Esophagus mucosa (tissue), 1 donor: ENCODE measurements at places on chromosomes 1 and 21. TPM values are rescaled to one million over a fixed set of nuclear protein-coding genes. Genes with fewer than 3 reads are reported as not detected.

DNA sequence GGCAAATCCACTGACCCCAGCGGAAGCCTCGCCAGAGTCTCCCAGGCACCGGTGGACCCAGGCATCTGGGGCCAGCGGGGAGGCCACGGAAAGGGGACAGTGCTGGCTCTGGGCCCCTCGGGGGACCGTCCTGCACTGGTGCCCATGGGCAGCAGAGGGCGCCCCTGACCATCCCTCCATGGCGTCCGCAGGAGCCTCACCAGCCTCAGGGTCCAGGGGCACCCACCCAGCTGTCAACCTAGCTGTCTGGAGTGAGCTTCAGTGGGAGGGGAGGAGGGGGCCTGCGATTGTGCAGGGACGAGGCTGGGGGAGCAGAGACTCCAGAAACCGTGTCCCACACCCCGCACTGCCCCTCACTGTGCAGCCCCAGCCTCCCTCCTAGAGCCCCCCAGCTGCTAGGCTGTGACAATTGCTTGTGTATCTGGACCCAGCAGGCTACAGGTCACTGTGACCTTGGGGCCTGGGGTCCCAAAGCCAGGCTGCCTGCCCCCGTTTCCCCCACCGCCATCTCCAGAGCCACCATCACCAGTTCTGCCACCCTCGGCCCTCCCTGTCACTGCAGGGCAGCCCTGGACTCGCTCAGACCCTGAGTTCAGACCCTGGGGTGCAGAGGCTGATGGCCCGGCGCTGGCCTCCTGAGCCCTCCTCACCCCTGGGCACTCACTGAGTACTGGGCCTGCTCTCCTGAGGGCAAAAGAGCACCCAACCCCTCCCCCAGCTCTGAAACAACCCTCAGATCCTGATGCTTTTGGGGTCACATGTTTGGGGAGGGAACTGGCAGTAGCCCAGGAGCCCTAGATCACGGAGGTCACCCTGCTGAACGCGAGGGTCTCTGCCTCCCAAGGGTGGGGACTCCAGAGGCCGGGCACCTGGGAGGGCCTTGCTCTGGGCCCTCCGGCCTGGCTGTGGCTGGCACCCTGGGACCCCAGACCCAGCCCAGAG lies 10.6 kb upstream of the COL6A1 start:
- ATAC-seq = peak; percentile 58

GRCh38 chr21:26920055-26920454 lies 46.8 kb downstream of the ADAMTS5 start:
- ATAC-seq = no peak

CLEC20A gene
- not detected for total RNA-seq

SORT1 gene
- 60.6 TPM for total RNA-seq

GRCh38 chr21:27418346-27418745 lies 451.5 kb upstream of the ADAMTS5 start:
- ATAC-seq = no peak

RAB25 gene
- 420 TPM for total RNA-seq

GRCh38 chr1:52355436-52355835 lies 10.6 kb downstream of the CC2D1B start:
- no peak for ATAC-seq

ST6GALNAC5 gene
- total RNA-seq = 0.96 TPM

OR14A16 gene
- total RNA-seq = not detected

DNA sequence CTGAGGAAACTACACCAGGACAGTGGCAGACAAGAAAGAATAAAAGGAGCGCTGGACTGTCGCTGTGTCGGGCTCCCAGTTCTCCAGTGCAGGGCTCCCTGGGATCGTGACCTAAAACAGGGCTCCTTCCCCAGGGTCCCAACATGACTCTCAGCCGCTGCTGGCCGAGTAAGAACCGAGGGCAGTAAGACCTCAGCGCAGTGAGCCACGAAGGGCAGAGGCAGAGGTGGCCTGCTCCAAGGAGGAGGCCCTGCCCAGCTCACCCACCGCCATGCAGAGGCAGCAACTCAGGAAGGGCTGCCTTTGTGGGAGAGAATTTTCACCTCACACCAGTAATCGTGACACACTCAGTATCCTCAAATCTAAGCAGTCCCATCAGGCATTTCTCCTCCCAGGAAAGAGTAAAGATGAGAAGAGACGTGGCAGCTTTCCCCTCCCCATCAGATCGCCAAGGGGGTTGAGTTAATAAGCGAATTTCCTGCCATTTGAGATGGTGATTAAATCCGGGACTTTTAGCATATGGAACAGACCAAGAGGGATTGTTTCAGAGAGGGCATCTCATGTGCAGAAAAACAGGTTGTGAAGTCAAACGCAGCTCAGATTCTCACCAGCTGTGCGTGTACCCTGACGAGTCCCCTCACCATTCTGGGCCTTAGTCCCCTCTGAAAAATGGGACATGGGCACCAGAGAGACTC lies 19.8 kb upstream of the ARTN start:
- no peak for ATAC-seq

DNA sequence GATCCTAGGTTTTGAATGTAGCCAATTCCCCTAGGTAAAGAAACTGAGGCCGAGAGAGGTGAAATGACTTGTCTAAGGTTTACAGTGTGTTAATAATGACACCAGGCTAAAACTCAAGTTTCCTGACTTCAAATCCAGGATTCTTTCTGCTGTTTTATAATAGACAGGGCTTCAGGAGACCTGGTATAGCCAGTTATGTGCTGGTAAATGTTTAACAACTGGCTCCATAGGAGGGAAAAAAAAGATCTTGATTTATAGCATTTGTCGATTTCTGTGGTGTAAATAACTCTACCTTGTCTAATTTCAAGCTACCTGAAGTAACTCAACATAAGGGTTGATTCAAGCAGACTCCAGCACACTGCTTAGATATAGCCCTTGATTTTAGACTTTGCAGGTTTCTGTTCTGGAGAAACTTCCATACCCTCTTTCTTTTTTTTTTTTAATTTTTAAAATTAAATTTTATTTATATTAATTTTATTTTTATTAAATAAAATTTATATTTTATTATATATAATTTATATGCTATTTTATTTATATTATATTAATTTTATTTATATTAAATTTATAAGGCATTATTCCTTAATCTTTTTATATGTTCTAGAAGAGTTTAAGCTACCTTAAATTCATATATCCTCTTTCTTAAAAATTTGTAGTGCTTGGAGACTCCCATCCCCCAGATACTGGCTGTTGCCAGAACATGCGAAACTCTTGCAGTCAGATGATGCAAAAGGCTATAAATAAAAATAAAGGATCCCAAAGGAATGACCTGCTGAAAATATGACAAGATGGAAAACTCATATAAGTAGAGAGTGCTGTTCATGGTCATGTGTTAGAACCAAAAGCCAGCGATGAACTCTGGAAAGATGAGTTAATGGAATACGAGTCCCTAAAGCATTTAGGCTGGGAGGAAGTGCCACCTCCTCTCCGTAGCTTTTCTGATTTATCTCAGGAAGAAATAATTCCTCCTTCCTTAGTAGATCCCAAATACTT lies 35.4 kb upstream of the SRSF10 start:
- ATAC-seq = no peak

DNA sequence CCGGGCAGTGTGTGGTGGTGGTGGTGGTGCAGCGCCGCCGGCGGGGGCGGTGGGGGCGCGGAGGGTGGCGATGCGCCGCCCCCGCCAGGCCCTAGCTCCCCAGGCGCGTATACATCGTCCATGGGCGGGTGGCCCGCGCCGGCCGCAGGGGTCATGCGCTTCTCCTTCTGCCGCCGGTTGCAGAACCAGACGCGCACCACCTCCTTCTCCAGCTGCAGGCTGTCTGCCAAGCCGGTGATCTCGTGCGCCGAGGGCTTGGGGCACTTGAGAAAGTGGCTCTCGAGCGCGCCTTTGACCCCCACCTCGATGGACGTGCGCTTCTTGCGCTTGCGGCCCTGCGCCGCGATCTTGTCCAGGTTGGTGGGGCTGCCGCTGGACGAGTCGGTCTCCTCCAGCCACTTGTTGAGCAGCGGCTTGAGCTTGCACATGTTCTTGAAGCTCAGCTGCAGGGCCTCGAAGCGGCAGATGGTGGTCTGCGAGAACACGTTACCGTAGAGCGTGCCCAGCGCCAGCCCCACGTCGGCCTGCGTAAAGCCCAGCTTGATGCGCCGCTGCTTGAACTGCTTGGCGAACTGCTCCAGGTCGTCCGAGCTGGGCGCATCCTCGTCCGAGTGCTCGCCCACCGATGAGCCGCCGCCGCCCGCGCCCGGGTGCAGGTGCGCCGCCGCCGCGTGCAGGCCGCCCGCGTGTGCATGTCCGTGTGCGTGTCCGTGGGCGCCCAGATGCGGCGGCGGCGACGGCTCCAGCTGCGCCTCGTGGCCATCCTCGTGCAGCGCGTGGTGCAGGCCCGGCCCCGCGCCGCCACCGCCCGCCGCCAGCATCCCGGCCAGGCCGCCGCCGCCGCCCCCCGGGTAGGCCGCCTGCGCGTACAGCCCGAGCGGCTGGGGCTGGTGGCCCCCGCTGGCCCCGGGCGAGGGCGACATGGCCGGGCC lies 926 bp downstream of the POU3F1 start:
- no peak for ATAC-seq

GRCh38 chr1:194487172-194487571 lies 1300.8 kb upstream of the B3GALT2 start:
- ATAC-seq = no peak

AMY1B gene
- not detected for total RNA-seq

DNA sequence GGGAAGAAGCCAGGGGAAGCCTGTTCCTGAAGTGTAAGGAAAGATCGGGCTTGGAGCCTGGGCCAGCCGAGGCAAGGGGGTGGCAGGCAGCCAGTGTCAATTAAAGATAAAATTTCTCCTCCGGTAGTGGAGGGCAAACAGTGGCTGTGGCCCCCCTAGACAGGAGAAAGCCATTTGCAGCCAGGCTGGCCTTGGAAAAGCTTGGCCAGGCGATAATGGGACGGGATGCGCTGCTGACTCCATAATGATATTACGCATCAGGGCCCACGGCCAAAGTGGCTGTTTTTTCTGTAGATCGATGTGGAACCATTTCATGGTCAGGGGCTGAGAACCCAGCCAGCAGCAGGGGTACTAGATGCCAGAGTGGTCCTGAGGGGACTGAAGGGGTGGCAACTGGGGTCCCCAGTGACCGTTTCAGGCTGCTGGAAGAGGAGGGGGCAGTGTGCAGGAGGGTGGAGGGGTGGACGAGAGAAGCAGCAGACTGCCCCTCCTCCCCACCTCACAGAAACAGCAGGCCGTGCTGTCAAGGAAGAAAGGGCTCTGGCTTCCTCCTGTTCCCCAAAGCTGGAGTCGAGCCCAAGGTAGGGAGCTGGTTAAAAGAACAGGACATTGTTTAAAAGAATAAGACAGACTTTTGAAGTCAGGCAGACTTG lies 25.2 kb downstream of the KCNC4 start:
- ATAC-seq = no peak

KPRP gene
- 3.6 TPM for total RNA-seq

- no peak for ATAC-seq
Observed at GRCh38 chr1:103309786-103310185, 201.5 kb upstream of the COL11A1 start.

GRCh38 chr1:35674111-35674510 lies 32.8 kb upstream of the PSMB2 start:
- no peak for ATAC-seq

GRCh38 chr1:201471772-201472171 lies 2.8 kb upstream of the PHLDA3 start:
- peak; percentile 2 for ATAC-seq

GRCh38 chr1:3029991-3030662 lies 8.9 kb downstream of the ACTRT2 start:
- no peak for ATAC-seq

GRCh38 chr1:78275906-78276685 lies 214.7 kb upstream of the PTGFR start:
- ATAC-seq = no peak

DNA sequence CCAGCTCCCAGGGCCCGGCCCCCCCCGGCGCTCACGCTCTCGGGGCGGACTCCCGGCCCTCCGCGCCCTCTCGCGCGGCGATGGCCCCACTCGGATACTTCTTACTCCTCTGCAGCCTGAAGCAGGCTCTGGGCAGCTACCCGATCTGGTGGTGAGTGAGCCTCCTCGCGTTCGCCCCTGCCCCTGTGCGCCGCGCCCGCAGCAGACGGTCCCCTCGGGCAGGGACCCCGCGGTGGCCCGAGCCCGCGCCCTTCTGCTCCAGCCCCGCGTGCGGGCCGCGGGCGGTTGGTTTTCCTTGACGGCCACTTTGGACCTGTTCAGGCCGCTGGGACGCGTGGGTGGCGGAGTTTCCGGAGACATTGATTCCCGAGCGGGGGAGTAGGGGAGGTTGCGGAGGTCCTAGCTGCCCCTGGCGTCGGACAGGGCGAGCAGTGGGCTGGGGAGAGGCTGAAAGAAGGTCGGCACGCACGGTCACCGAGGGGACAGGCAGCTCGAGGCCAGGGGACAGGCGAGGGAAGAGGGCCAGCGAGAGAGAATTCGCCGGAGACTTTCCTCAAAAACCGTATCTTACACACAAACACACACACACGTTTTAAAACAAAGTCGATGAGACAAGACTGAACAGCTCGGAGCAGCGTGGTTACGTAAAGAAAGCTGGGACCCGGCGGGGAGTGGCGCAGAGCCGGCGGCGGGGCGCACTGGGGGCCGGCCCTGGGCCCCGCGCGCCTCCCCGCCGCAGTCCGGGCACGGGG lies 427 bp downstream of the WNT3A start:
- peak; percentile 18 for ATAC-seq

DNA sequence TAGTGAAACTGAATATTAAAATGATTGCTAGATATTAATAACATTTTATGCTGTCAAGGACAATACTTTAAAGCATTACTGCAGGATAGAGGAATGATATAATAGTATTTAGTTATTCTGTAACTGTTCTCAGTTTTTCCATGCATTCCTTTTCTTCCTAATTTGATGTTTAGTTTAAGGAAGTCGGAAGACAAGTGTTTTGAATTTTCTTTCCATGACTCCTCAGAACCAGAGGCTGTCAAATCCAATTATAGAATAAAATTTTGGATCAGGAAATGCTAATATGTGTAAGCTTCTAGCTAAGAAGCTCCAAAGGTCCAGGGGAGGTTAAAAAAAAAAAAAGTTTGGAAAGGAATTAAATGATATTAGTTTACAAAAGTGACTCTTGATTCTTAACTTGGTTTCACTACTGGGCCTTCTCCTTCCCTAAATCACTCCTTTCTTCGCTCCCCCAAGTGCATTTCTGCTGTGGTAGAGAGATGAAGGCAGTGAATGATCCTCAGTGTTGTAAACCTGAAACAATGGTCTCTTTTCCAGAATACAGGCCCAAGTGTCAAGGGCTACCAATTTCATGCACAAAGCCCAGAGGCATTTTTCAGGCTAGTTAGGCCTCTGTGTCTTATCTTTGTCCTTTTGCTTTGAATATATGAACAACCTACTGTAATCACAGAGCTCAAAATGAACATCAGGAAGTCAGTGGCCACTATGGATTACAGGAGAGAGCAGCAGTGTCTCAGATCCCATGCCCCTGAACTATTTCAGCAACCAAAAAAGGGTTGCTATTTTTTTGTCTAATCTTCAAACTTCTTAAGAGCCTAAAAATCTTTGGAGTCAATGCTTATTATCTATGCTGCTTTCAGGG lies 6.2 kb downstream of the ADSS2 start:
- no peak for ATAC-seq
